Left lung (tissue), 14 donors: ENCODE measurements at places on chromosomes 11 and 22.

GRCh38 chr11:69985641-69986439 is 92.3 kb upstream of the ANO1 start:
- no peaks in the 10 kb centered on the region for H3K36me3 ChIP-seq
- peaks cover 4% of the 10 kb centered on the region for H3K4me1 ChIP-seq
- H3K4me3 ChIP-seq, result peak overlapping the region; percentile 29
- no peak overlapping the region for H3K27ac ChIP-seq
- H3K27me3 ChIP-seq, result peaks cover 83% of the 10 kb centered on the region
- DNase-seq, result no peak

GRCh38 chr11:11313426-11313825 is 39.6 kb downstream of the CSNK2A3 start:
- no peak for DNase-seq
- peaks cover 11% of the 10 kb centered on the region for H3K4me1 ChIP-seq
- no peak overlapping the region for H3K4me3 ChIP-seq
- peak overlapping the region; percentile 36 for H3K27ac ChIP-seq
- no peaks in the 10 kb centered on the region for H3K36me3 ChIP-seq
- no peaks in the 10 kb centered on the region for H3K27me3 ChIP-seq

- H3K4me3 ChIP-seq, result no peak overlapping the region
- no peaks in the 10 kb centered on the region for H3K27me3 ChIP-seq
These were observed 189.7 kb downstream of the MIAT start for GRCh38 chr22:26847046-26847445.

GRCh38 chr11:55661901-55662300 is at the start of gene OR4C6:
OR4C6 (plus strand) TSS chr11:55662201; CDS start chr11:55665167, 2,966 bp downstream.
- no peak for DNase-seq
- no peak within 1 kb of the TSS for H3K27ac ChIP-seq

DNA sequence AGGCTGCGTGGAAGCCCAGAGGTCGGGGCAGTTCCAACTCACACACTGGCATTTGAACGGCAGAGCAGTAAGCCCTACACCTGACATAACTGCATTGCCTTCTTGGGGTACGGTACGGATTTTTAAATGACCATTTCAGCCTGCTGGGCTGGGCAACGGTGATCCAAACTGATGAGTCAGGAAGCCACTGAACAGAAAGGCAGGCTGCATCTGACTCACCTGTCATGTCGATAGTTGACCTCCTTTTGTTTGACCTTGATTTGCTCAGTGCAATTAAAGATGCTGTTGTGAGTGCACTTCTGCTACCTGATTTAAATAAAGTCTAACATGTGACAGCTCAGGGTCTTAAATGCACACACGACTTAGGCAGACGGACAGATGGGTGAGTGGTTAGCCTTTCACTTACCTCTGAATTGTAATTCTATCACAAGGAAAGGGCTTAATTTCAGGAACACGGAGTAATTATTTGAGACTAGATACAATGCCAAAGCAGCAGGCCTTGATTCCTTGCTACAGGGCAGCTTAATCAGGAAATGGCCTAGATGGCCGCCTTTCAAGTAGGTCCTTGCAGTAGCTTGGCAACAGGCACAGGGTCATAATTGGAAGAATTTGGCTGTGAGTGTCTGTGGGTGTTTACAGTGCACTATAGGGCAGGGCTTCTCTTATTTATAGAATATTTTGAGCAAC is 52.2 kb downstream of the BMAL1 start:
- H3K4me3 ChIP-seq, result no peak overlapping the region
- no peak for DNase-seq
- H3K27ac ChIP-seq, result no peak overlapping the region
- peaks cover 16% of the 10 kb centered on the region for H3K4me1 ChIP-seq
- H3K27me3 ChIP-seq, result no peaks in the 10 kb centered on the region

DNA sequence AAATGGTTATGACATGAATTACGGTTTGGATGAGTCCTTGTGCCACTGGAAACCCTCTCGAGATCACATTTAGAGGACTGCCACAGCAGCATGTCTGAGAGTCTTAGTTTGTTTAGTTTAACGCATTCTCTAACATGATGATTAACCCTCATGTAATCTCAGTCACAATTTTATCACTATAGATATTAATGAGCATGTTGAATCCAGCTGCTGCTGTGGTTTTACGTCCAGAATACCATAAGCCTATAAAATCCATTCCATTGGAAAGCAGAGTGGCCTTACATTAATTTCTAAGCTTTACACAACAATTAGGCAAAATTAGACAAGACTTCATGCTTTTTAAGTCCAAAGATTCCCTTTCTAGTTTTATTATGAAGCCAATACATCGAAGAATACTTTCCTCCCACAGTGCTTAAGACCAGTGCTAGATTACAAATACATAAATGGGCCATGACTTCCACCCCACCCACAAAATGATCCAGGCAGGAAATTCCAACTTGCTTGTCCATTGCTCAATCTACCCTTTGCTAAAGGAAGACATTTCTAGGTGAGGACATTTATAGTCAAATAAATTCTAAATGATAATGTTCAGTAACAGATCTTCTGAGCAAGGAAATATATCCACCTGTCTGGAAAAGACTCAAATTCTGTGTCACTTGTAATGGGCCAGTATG is 3.5 kb upstream of the ELMOD1 start:
- H3K27me3 ChIP-seq, result peaks cover 66% of the 10 kb centered on the region
- H3K27ac ChIP-seq, result no peak overlapping the region
- H3K36me3 ChIP-seq, result no peaks in the 10 kb centered on the region
- no peak overlapping the region for H3K4me3 ChIP-seq
- peaks cover 19% of the 10 kb centered on the region for H3K4me1 ChIP-seq

DNA sequence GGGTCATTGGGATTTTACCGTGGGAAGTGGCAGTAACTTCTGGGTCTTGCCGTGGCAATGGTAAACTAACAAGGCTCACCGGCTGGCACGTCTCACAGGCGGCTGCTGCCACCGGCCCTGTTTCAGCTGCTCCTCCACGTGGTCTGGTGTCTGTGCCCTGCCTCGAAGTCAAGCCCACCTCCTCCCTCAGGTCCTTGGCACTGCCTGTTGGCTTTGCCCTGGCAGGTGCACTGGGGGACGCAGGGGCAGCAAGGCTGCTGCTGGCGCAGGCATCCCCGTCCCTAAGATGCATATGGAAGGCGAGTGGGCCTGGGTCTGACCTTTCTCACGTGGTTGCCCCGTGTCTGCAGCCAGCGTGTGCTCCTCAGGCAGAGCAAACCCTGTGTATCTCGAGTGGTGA is 783.6 kb downstream of the BRD1 start:
- no peaks in the 10 kb centered on the region for H3K4me1 ChIP-seq
- H3K27me3 ChIP-seq, result peaks cover 49% of the 10 kb centered on the region
- no peak overlapping the region for H3K4me3 ChIP-seq
- H3K27ac ChIP-seq, result no peak overlapping the region
- no peaks in the 10 kb centered on the region for H3K36me3 ChIP-seq
- DNase-seq, result no peak

GRCh38 chr11:94597896-94598295 is 30.7 kb downstream of the PIWIL4 start:
- no peaks in the 10 kb centered on the region for H3K36me3 ChIP-seq
- DNase-seq, result no peak
- no peak overlapping the region for H3K4me3 ChIP-seq
- no peaks in the 10 kb centered on the region for H3K27me3 ChIP-seq
- peaks cover 8% of the 10 kb centered on the region for H3K4me1 ChIP-seq

- no peak overlapping the region for H3K4me3 ChIP-seq
- H3K36me3 ChIP-seq, result no peaks in the 10 kb centered on the region
- no peaks in the 10 kb centered on the region for H3K27me3 ChIP-seq
These were observed 32.4 kb downstream of the TTC28 start for GRCh38 chr22:28647216-28647615.

GRCh38 chr11:64935359-64936081 is at the start of gene GPHA2:
GPHA2 (minus strand) TSS chr11:64935893; CDS start chr11:64935460, 433 bp downstream.
- no peaks in the 10 kb centered on the region for H3K4me1 ChIP-seq
- DNase-seq, result no peak
- no peaks in the 10 kb centered on the region for H3K36me3 ChIP-seq

DNA sequence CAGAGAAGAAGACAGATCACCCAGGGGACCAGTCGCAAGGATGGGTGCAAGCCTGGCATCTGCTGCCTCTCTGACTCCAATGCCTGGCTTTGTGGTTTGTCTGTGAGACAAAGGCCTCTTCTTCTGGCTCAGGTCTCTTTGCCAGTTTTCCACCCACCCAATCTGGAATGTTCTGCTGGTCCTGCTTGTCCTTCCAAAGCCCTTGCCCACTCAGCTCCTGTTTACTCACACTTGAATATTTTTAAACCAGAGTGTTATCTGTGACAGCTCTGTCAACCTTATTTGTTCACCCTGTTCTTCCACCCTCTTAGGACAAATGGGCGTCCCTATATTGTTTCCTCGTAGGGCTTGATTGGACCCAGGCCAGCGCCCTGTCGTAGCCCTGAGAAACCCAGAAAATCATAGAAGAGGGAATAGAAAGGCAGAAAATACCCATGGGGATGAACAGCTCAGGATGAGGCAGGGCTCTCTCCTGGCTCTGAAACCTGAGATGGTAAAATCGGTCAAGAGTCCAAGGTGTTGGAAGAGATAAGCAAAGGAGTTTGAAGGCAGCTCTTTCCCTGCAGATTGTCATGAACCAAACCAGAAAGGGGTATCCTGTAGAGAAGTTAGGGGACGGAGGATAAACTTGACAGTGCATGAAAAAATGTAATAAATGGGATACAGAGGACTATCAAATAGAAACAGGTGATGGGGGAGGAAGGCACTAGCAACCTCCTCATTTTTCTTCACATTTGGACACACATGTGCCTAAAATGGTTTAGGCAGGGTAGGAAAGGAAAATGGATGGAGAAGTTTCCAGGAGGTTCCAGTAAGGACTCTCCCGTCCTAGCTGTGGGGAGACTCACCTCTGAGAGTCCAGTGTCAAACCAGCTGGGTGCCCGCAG is 651 bp downstream of the CRYAB start:
- H3K4me1 ChIP-seq, result no peaks in the 10 kb centered on the region
- no peak overlapping the region for H3K4me3 ChIP-seq
- H3K27ac ChIP-seq, result peak overlapping the region; percentile 85
- H3K36me3 ChIP-seq, result no peaks in the 10 kb centered on the region

GRCh38 chr11:70552167-70553150 is 154.1 kb downstream of the CTTN start:
- no peaks in the 10 kb centered on the region for H3K36me3 ChIP-seq
- no peaks in the 10 kb centered on the region for H3K4me1 ChIP-seq
- no peak for DNase-seq
- no peaks in the 10 kb centered on the region for H3K27me3 ChIP-seq
- no peak overlapping the region for H3K27ac ChIP-seq

DNA sequence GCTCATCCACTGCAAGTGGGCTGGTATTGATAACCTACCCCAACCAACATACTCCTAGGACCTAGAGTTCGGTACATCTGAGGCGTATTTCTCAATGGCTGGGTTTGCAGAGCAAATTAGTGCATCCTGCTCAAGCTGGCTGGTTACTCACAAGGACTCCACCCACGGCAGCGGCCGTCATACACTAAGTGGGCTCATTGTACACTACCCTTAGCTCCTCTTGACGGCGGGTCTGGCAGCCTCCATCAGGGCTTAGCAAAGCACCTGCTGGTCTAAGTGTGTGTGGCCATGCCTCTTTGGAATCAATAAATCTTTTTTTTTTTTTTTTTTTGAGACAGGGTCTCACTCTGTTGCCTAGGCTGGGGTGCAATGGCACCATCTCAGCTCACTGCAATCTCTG is 20.2 kb upstream of the KCNJ11 start:
- H3K27me3 ChIP-seq, result no peaks in the 10 kb centered on the region
- H3K27ac ChIP-seq, result no peak overlapping the region
- H3K4me1 ChIP-seq, result peaks cover 18% of the 10 kb centered on the region
- no peaks in the 10 kb centered on the region for H3K36me3 ChIP-seq

GRCh38 chr11:116786966-116787365 is 857 bp downstream of the ZPR1 start:
- peak overlapping the region; percentile 71 for H3K4me3 ChIP-seq
- no peak for DNase-seq
- no peaks in the 10 kb centered on the region for H3K36me3 ChIP-seq
- no peak overlapping the region for H3K27ac ChIP-seq
- H3K4me1 ChIP-seq, result peaks cover 13% of the 10 kb centered on the region
- H3K27me3 ChIP-seq, result no peaks in the 10 kb centered on the region

- peaks cover 23% of the 10 kb centered on the region for H3K4me1 ChIP-seq
- no peak overlapping the region for H3K4me3 ChIP-seq
- DNase-seq, result no peak
- peak overlapping the region; percentile 56 for H3K27ac ChIP-seq
These were observed 107.5 kb downstream of the NAV2 start for GRCh38 chr11:19820100-19820499.

GRCh38 chr22:44576311-44577260 is 78.6 kb upstream of the RTL6 start:
- no peak overlapping the region for H3K4me3 ChIP-seq
- H3K27ac ChIP-seq, result no peak overlapping the region
- no peaks in the 10 kb centered on the region for H3K36me3 ChIP-seq
- H3K27me3 ChIP-seq, result peaks cover 56% of the 10 kb centered on the region
- no peaks in the 10 kb centered on the region for H3K4me1 ChIP-seq

- DNase-seq, result no peak
- H3K36me3 ChIP-seq, result no peaks in the 10 kb centered on the region
- no peaks in the 10 kb centered on the region for H3K4me1 ChIP-seq
- H3K27me3 ChIP-seq, result peaks cover 23% of the 10 kb centered on the region
These were observed 405.9 kb downstream of the NXPE2 start for GRCh38 chr11:115084231-115084630.

DNA sequence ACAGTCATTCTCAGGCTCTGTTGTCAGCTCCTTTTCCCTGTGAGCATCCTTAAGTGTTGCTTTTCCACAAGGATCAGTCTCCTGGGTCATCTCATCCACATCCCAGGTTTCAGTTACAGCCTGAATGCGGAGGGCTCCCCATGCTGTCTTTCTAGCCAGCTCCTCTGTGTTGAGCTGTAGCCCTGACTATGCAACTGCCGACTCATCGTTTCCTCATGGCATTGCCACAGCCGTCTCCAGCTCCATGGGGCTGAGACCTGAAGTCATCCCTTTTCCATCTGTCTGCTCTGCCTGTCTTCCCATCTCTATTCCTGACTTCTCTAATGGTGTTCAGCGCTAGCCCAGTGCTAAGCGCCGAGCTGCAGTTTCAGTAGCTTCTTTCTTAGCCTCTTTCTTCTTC is 11.8 kb downstream of the SAMM50 start:
- H3K4me1 ChIP-seq, result no peaks in the 10 kb centered on the region
- peaks cover 89% of the 10 kb centered on the region for H3K36me3 ChIP-seq
- H3K27me3 ChIP-seq, result no peaks in the 10 kb centered on the region
- no peak overlapping the region for H3K27ac ChIP-seq

- no peak overlapping the region for H3K27ac ChIP-seq
- H3K4me1 ChIP-seq, result no peaks in the 10 kb centered on the region
- peaks cover 28% of the 10 kb centered on the region for H3K27me3 ChIP-seq
- DNase-seq, result no peak
These were observed 196.1 kb downstream of the TRIM29 start for GRCh38 chr11:119941636-119942411.

- H3K27me3 ChIP-seq, result no peaks in the 10 kb centered on the region
- no peaks in the 10 kb centered on the region for H3K36me3 ChIP-seq
- DNase-seq, result no peak
- no peak overlapping the region for H3K4me3 ChIP-seq
- H3K4me1 ChIP-seq, result peaks cover 31% of the 10 kb centered on the region
These were observed 30.5 kb upstream of the TTC28 start for GRCh38 chr22:28710107-28710506.

DNA sequence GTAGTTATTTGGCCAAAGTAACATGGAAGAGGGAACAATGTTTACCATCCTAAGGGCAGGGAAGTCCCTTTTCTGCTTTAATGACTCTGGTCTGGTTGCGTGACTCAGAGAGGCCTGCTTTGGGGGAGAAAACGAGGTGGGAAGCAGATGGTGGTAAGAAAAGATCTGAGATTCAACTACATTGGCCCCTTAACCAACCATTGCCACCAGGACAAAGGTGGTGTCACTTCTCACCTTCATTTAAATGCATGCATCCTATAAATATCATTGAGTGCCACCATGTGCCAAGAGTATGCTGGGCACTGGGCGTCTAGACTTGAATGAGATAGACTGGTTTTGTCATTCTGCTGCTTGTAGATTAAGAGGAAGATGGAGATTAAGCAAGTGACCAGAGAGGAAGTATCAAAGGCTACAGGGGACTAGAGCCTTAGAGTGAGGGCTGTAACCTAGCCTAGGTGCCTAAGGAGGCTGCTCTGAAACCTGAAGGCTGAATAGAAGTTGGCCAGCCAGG is 3.6 kb upstream of the SORL1 start:
- H3K4me1 ChIP-seq, result no peaks in the 10 kb centered on the region
- H3K27me3 ChIP-seq, result no peaks in the 10 kb centered on the region
- no peaks in the 10 kb centered on the region for H3K36me3 ChIP-seq
